ENCODE measurements at places on chromosomes 16 and 17.

DNA sequence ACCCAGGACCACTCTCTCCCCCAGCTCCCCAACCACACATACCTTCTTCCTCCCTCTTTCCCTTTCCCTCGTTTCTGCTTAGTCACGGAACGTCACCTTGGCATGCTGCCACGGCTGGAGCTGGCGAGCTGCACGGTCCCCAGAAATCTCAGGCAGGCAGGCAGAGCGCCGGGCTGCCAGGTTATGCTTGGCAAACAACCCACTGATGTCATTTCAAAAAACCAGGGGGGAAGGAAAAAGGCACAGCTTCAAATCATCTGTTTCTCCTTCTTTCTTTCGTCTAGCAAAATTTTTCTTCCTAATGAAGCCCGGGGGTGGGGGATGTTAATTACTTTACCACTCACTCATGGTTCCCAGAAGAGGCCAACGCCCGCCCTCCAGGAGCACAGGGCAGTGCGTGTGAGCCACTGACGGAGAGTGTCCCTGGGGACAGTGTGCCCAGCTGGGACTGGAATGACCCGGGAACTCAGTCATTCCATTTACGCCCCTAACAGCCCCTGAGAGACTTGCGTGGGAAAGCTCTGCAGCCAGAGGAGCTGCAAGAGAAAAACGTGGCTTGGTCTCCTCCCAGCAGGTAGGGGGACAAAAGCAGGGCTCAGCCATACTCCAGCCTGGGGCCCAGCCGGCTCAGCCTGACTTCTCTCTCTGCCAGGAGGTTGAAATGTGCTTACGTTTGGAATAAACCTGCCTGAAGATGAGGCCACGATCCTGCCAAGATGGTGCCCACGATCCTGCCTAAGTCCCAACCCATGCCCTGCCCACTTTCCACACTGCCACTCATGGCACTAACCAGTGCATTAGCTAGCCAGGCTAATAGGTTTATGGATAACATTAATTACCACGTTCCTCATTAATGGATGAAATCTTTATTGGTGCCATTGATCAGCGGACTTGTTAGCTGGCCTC, 198.9 kb downstream of the ZFHX3 start:
- no peak for DNase-seq

- no peak for DNase-seq
These were observed 2.0 kb downstream of the PLD6 start for GRCh38 chr17:17204041-17204591.

DNA sequence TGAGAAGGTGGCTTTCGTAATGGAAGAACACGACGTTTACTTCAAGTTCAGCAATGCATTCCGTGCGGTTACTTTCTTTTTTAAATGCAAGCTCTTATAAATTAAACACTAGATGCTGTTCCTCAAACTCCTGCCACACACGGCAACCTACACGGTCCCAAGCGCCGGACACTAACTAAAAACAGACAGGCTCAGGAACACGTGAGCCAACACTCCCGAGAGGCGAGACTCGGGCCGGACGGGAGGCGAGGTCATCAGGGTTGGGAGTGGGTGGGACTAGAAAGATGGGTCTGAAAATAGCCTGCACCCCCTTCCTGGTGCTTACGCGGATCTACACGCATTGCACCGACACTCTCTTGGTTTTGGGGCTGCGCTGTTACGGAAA, 6.4 kb downstream of the CLCN7 start:
- no peak for DNase-seq

DNA sequence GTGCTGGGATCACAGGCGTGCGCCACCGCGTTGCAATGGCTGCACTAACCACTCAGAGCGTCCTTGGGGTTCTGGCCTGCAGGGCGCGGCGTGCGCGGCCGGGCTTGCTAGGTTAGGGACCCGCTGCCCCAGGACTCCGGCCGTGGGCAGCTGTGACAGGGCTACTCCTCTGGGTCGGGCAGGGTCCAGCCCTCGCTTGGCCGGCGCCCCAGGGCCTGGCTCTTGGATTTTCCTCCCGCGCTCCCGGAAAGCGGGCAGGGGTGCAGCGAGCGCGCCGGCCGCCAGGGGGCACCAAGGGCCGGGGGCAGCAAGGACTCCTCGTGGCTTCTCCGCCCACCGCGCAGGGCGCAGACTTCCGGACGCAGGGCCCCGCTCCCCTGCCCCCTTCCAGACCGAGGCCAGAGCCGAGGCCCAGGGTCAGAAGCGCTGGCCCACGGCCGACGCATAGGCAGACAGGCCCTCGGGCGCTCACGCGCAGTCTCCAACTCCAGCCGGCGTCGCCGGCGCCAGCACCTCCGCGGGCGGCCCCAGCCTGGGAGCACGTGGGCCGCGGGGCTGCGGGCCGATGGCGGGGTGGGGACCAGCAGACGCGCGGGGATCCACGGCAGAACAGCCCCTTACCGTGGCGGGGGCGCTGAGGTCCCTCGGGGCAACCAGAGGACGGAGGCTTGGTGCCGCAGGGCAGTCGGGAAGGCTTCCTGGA, 355 bp downstream of the TLE7 start:
- DNase-seq = no peak

DNA sequence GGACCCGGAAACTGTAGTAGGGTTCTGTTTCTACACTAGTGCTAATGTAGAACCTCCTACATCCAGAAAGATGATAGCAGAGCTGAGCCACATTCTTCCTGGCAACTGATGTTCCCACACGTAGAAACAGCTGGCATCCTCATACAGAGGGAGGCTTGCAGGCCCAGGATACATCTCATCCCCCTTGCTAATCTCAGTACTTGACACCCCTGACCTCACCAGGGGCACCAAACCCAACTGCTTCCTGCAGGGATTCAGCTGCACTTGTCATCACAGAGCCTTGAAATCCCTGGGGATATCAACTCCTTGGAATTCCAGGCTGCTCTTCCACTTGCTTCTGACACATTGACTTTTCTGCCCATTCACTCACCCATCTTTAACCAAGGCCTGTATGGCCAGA, 75.2 kb upstream of the HSBP1 start:
- no peak for DNase-seq

DNA sequence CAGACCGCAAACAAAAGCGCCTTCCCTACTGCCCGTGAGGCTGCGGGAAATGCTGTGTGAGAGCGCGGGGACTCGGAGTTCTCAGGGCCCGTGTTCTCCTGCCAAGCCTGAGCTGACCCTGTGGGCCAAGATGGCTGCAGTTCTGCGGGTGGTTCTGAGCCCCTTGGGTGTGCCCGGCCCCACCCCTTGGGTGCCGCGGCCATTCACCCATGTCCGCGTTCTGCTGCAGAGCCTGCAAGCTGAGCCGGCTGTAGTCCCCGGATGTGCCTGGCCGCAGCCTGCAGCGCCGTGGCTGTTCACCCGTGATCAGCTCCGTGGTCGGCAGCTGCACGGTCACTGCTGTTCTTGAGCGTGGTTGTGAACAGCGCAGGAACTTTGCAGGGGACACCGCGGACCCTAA, 20.0 kb downstream of the ACSF3 start:
- no peak for DNase-seq

DNA sequence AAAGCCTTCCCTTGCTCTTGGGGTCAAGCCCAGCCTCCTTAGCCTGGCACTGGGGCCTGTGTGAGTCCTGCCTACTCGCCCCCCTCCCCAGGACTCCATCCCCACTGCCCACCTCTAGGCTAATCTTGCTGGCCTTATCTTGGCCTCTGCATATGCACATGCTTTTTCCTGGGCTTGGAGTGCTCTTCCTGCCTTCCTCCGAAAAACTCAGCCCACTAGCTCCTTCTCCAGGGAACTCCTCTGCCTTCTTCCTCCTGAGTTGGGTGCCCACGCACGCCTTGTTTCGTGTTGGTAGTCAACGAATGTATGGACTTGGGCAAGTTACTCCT, 16.5 kb downstream of the TBX2 start:
- DNase-seq = no peak

- no peak for DNase-seq
These were observed 55.4 kb upstream of the HAPSTR1 start for GRCh38 chr16:9035996-9036395.

- DNase-seq = no peak
These were observed 20.5 kb downstream of the RNF157 start for GRCh38 chr17:76219670-76220383.

- no peak for DNase-seq
These were observed 99.7 kb downstream of the ELAC2 start for GRCh38 chr17:12918142-12918541.

GRCh38 chr16:27547851-27548250, 1.9 kb downstream of the GTF3C1 start:
- no peak for DNase-seq

DNA sequence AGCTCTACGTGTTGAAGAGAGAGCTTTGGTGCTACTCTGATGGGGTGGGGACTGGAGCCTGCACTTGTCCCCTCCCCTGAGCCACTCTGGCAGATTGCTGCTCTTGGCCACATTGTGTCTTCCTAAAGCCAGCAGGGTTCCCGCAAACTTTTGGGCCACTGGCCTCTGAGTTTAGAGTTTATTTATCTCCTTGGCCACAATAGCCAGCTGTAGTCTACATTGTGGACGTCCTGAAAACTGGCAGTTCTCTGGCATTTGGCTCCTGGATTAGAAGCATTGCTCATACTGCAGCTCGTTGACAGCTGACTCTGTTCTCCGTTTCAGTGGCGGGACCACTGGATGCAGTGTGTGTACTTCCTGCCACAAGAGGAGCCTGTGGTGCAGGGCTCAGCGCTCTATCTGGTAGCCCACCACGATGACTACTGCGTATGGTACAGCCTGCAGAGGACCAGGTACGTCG, 34.6 kb downstream of the PRMT7 start:
- no peak for DNase-seq

- DNase-seq = no peak
These were observed 127.1 kb downstream of the ENGASE start for GRCh38 chr17:79201536-79202227.

DNA sequence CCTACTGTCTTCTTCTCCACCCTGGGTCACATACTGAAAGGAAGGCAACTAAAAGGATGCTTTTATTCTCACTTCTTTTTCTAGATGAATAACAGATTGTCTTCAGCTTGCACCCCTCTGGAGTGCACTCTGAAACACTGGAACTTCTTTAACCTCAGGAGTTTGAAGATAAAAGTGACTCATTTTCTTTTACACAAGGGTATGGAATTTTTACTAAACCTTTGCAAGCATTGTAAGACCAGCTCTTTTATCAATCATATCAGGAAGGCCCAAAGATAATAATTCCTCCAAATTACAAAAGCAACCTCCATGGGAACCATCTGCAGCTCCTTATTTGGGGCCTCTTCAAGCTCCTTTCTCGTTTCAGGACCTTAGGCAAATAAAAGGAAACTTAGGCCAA, 193.5 kb upstream of the KIF2B start:
- no peak for DNase-seq

All from GM18507 (cell line).